Ascending aorta (tissue), 2 donors: ENCODE measurements at places on chromosomes 1 and 21. TPM values are rescaled to one million over a fixed set of nuclear protein-coding genes. Genes with fewer than 3 reads are reported as not detected.

The LIN28A gene
- total RNA-seq, result not detected

The SF3B4 gene
- total RNA-seq, result 87.3 TPM

The DLGAP3 gene
- total RNA-seq, result not detected

The OR2G3 gene
- not detected for total RNA-seq

The S100A9 gene
- total RNA-seq, result 764 TPM

The HSPA6 gene
- 1.9 TPM for total RNA-seq

The G0S2 gene
- total RNA-seq, result 15.1 TPM

The ZBTB7B gene
- total RNA-seq, result 83.1 TPM

The OR2G6 gene
- total RNA-seq, result not detected

The C1QC gene
- 350 TPM for total RNA-seq

The KHDRBS1 gene
- 120 TPM for total RNA-seq

The GNAT2 gene
- not detected for total RNA-seq

The HES4 gene
- total RNA-seq, result 285 TPM
